HEK293T (cell line): ENCODE measurements at places on chromosomes 12 and 14.
A peak's percentile ranks its signal among the peaks of the same experiment; 100 is the strongest.

GRCh38 chr14:61730756-61731373 is 31.4 kb upstream of the SNAPC1 start:
- no peak for DNase-seq

GRCh38 chr14:54577977-54578376 is 11.0 kb downstream of the SAMD4A start:
- DNase-seq: no peak

GRCh38 chr12:1606021-1606622 is 11.7 kb upstream of the FBXL14 start:
- DNase-seq: peak; percentile 39

GRCh38 chr12:82896277-82896676 is 209.6 kb downstream of the TMTC2 start:
- no peak for DNase-seq

GRCh38 chr12:119153477-119154434 is 25.0 kb upstream of the HSPB8 start:
- DNase-seq: peak; percentile 39

GRCh38 chr12:104534857-104535248 is 78.1 kb downstream of the CHST11 start:
- no peak for DNase-seq
